Suprapubic skin (tissue), 4 donors: ENCODE measurements at places on chromosomes 2 and 18.

GRCh38 chr18:69789794-69790193 lies 157.9 kb downstream of the CD226 start:
- no peak for DNase-seq

GRCh38 chr2:194116861-194117260 lies 1540.2 kb upstream of the SLC39A10 start:
- DNase-seq: no peak

DNA sequence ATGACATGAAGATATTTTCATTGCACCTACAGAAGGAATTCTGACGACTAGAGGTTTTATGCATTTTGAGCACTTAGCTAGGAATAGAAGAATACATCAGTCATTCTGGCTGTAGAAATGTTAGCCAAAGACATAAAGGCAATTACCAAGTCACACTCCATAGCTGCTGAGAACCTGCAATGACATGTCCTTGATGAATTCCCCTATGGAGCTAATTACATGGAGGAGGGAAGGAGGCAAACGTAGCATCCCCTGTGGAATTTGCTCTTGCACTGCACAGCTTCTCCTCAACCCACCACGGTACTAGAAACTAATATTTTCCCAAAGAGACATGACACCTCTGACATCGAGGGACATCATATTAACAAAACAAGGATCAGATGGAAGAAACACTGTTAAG lies 174.0 kb upstream of the SESTD1 start:
- DNase-seq: no peak

DNA sequence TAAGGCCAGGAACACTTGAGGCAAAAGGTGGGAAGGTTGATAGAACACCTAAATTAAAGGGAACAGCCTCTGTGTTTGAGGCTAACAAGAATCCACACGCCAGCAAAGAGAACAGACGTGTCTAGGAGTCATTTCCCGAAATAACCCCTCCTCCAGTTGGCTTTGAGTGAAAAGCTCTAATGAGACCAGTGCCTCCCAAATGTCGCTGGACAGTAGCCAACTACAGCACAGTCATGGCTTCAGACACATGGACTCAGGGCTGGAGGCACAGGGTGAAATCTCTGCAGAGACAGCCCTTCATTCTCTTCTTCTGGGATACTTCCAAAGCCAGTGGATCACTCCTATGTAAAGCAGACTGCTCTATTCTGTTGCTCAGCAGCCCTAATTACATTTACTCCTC lies 49.6 kb downstream of the SOWAHC start:
- DNase-seq: no peak

DNA sequence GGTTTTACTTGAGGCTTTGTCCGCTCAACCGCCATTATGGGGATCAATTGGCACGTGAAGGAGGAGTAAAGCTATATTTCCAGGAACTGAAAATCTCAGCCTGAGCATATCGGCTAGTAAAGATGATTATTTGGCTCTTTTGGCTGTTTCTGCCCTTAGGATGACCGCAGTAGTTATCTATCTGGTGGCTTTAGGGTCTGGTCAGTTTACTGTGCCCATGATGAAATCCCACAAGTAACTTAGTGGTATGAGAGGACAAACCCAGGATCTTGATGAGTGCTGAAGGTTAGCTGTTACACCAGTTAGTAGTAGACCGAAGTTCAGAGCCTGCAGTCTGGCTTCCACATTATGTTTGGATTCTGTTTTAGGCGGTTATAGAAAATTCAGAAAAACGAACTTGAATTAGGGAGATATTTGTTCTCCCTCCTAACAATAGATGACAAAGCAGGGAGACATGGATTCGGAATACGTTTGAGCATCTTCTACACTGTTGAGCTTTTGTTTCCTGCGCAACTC lies 1.2 kb downstream of the MAT2A start:
- no peak for DNase-seq

GRCh38 chr2:98233941-98234340 lies 112.3 kb upstream of the CNGA3 start:
- no peak for DNase-seq
